ENCODE measurements at places on chromosomes 2 and 18.

DNA sequence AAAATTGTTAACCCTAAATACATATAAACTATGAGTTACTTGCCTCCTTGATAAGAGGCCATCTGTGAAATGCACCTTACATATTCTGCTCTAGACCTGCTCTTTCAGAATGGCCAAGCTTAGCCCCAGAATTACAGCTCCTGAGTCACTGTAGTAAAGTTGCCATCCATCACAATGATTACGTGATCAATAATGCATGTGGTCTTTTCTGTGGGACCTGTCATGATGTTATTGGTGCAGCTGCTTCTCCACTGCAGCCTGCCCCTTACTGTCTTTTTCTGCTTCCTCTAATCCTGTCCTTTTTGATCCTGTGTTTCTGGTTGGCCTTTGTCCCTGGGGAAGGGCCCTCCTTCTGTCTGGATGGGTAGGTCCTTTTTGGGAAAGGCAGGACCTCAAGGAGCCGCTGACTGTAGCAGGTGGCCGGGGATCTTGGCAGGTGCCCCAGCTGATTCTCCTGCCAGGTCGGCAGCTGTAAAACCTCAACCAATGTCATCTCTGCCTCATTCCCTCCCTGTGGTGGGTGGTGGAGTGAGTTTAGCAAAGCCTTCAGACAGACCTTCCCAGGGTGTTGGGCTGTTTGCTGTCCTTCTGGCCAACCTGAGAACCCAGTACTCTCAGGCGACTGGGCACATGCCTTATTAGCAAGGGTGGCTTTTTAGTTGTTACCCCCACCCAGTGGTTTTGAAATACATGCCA lies 126.2 kb upstream of the EML6 start:
- no peak for DNase-seq

DNA sequence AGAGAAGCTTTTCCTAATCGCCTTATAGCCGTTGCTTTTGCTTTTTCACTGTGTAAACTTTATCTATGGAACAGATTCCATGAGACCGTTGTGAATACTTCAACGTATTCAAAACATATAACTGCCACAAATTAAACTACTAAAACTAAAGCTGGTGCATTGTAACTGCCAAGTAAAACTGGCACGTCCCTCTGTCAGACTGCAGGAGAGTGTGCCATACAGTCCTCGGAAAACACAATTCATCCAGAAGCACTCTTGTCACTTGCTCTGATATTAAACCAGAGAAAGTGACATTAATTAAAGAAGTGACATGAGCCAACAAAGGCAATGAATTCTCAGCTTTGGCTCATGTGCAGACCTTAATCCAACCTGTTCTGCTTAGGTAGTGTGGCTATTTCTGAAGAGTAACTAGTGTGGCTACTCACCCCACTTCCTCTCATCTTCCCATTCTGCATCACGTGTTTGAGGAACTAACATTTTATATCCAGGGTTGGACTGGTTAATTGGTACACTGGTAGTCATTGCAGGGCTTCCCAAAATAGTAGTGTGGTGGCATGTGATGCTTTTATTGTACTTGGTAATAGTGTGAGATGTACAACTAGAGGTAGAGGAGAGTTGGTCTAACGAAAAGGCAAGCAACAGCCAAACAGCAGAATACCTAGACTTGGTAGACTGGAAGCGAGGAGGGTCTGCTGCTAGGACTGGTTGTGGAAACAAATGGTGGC lies 9.7 kb downstream of the VRK2 start:
- no peak for DNase-seq

DNA sequence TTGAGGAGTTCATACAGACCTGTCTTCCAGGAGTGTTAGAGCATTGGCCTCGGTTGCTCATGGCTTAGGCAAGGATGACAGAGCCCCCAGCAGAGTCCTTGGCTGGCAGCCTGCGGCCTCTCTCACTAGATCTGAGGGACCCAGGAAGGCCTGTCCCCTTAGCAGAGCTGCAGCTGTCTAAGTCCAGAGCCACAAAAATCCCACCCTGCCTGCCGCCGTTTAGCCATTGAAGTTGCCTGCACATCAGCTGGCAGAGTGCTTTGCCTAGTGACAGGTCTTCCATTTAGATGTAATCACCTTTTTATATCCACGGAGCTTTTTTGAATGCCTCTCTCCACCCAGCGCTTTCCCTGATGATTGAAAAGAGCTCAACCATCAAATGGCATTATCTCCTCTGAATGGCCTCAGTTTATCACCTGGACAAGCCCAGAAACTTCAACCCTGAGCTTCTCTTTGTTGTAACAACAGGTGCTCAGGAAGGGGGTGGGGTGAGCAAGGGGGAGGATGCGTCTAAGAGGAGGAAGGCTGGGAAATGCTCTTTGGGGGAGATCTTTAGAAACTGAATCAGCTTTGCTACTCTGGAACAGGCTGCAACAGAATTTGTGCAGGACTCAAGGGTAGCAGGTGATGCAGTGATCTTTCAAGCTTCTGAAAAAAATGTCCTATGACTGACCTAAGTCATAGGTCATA lies 71.9 kb downstream of the TNP1 start:
- DNase-seq, result no peak

- no peak for DNase-seq
Observed at GRCh38 chr18:6593142-6593885, 136.2 kb upstream of the ARHGAP28 start.

GRCh38 chr2:217723981-217724380 lies 278.8 kb downstream of the TNS1 start:
- no peak for DNase-seq

GRCh38 chr18:30280861-30281470 lies 761.6 kb downstream of the DSC3 start:
- DNase-seq, result no peak

DNA sequence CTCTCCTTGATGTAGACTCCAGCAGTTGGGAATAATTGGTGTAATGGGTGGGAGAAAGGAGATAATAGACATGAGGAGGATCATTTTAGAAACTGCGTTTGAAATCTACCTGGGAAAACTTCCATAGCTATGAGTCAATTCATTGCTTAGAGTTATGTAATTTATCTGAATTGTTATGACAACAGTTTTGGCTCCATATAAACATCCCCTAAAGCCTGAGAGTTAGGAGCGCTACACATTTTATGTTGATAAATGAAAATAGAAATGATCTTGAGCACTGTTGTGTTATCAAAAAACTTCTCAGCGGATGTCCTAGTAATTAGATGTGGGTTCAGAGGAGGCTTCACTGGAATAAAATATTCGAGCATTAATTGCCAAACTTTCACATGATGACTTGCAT lies 573.4 kb downstream of the TSN start:
- no peak for DNase-seq

DNA sequence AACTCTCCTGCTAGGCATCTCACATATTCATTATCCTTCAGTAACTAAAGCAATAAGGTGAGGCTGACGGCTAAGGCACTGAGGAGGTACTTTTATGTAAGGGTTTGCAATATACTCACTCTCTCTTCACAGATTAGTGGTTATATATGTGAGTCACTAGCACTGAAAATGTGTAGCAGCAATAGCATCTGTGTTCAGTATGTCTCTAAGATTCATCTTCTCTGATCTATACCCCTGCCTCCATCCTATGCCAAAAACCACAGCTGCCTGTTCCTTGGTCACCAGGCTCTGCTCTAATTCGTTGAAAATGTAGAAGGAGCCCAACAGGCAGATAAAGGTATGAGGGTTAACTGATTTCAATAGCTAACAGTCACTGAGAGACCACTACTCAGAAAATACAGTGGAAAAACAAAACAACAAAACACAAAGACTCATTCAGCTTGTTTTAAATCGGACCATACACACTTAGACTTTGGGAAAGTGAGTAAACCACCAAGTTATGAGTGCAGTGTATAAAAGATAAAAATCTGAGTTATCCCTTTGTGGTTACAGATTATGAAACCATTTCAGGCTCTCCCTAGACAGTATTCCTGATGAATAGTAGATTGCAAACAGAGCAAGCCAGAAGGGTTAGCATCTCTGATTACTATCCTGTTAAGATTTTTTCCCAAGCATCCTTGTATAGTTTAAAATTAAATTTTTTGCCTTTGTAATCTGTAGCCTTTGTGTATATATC lies 75.3 kb upstream of the CYP26B1 start:
- DNase-seq, result no peak

- DNase-seq, result no peak
Observed at GRCh38 chr2:128733450-128733849, 414.8 kb upstream of the HS6ST1 start.

DNA sequence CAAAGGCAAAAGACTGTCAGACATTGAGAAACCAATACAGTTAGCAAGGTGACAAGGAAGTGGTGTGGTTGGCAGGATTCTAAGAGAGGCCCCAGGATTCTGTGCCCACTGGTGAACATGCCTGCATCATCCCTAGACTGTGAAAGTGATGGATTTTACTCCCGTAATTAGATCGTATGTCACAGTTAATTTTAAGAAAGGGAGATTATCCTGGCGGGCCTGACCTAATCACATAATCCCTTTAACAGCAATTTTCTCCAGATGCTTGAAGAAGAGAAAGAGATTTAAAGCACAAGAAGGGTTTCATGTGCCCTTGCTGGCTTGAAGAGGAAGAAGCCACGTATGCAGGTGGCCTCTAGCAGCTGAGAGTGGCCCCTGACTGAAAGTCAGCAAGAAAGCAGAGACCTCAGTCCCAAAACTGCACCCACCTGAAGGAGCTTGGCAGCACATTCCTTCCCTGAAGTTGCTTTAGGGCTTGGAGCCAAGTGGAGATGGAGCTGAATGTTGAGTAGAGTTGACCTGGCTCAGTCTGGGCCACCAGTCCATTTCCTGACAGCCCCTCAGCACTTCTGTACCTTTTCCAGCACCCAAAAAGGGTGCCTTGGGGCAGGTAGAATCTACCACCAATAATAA lies 49.1 kb downstream of the GTF3C3 start:
- no peak for DNase-seq

- no peak for DNase-seq
Observed at GRCh38 chr18:60599995-60600394, 227.4 kb upstream of the MC4R start.

DNA sequence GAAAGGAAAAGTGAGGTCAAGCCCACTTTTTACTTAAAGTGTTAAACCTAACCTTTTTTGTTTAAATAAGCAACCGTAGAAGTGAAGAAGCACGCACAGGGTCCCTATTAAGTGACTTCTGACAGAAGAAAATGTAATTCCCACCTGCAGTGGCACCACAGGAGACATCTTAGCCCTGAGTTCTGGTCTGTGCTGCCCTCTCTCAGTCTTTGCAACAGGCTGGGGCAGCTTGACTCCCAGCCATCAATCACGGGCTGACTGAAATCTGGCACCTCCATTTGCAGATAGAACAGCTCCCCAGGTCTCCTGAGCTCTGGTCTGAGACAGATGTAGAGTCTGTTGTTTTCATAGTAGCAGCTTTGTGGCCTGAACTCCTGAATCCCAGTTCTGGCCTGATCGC lies 170.0 kb downstream of the LTBP1 start:
- no peak for DNase-seq

DNA sequence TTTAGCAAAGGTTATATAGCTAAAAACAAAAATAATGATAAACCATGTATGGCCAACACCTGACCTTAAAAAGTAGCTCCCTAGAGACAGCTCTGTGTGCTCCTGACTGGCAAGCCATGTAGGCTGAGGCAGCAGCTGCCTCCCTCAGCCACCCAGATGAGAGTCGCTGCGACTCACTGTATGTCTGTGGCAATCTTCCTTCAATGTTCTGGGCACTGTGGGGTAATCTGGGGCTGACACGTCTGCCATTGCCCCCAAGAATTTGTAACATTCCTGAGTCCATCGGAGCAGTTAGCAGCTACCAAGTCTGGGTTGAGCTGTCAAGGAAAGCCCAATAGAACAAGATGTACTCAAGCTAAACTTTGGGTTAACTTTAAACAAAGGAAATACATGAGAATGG lies 106.4 kb upstream of the DAPL1 start:
- DNase-seq, result no peak

DNA sequence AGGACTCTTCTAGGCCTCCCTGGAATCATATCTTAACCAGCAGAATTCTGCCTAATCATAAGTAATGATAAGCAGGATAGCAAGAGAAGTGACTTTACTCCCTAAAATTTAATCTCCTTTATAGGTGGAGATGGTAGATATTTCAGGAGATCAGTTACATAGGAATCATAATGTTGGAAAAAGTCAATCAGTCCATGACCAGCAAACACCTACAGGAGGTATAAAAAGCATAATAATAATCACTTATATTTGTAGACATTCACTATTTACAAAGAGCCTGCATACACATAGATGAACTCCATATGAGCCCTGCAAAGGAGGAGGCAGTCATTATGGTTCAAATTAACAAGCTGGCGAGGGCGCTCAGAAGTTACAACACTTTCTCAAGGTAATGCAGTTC lies 2.5 kb downstream of the GALNT5 start:
- no peak for DNase-seq

GRCh38 chr2:18379870-18380269 lies 180.6 kb downstream of the RDH14 start:
- DNase-seq, result no peak

DNA sequence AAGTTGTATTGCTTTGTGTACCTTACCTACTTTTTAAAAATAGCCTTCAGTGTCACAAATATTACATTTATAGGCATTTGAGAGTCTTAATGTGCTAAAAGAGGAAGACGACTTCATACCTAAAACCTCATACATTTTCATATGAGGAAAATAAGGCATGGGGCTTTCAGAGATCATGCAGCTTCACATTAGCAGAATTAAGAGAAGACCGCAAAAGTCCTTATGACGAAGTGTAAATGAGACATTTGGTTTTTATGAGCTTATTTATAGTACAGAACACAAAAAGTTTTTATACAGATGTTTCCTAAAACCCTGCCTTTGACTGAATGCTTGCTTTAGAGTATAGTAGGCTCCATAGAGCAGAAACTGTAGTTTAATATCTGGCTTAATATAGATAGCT lies 10.1 kb upstream of the CCDC138 start:
- no peak for DNase-seq

GRCh38 chr2:20107776-20108175 lies 56.3 kb upstream of the LAPTM4A start:
- DNase-seq, result no peak

- DNase-seq, result no peak
Observed at GRCh38 chr2:149098701-149099100, 60.2 kb downstream of the LYPD6B start.

DNA sequence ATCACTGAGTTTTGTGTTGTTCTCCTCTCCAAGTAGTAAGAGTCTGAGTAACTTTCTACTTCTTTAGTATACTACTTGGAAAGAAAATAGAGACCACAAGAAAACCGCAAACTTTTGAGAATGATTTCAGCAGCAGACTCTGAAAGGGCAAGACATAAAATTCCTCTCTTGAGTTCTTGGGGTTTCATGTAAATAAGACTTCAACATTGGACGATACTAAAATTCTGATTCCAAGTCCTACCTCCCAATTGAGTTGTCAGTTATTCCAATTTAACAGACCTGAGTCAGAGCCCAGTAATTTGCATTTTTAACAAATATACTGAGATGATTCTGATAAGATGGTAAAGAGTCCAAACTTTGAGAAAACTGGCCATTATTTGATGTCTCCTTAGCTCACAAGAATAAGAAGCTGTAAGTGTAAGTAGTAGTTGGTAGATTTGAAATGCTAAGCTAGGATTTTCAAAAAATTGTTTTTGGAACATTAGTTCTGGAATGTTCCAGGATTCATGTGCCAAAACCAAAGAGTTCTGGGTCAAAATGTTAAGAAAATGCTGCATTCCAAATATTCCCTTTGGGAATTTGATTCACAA lies 261.6 kb upstream of the SPOPL start:
- DNase-seq, result no peak

All from substantia nigra (tissue), 51 donors.